ENCODE measurements at places on chromosomes 6 and 20. TPM values are rescaled to one million over a fixed set of nuclear protein-coding genes. Genes with fewer than 3 reads are reported as not detected.

- DNase-seq = no peak
Measured at GRCh38 chr6:28534306-28534705, 8.6 kb downstream of the GPX5 start.

DNA sequence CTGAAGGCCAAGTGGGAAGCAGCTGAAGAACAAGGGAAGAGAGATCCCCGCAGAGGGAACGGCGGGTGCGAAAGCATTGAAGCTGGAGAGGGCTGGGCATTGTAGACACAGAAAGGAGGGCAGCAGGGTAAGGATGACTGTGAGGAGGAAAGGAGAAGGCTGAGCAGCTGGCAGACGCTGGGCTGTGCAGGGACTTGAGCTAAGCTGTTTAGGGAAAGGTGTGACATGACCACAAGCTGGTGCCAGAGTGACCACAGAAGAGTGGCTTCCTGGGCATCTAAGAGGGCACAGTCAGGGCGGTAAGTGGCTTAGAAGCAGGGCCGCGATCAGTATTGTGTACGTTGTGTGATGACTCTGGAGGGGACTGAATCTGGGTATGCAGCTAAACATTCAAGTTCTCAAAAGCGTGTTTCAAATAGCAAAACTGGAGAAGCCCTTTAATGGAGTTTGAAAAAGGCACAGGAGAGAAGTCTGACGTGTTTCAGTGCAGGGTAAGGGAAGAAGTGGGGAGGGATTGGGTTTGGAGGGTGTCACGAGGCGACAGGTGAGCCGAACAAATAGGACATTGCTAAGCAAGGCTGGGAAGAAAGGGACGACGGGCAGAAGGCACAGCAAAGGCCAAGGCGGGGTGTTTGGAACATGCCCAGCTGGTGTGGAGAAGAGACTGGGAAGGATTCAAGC is 46.1 kb upstream of the ARFGEF2 start:
- DNase-seq = no peak

- DNase-seq = no peak
Measured at GRCh38 chr6:56292505-56293181, 45.3 kb upstream of the COL21A1 start.

- DNase-seq = peak; percentile 9
Measured at GRCh38 chr6:39335780-39336545, 13.5 kb upstream of the KCNK16 start.

DNA sequence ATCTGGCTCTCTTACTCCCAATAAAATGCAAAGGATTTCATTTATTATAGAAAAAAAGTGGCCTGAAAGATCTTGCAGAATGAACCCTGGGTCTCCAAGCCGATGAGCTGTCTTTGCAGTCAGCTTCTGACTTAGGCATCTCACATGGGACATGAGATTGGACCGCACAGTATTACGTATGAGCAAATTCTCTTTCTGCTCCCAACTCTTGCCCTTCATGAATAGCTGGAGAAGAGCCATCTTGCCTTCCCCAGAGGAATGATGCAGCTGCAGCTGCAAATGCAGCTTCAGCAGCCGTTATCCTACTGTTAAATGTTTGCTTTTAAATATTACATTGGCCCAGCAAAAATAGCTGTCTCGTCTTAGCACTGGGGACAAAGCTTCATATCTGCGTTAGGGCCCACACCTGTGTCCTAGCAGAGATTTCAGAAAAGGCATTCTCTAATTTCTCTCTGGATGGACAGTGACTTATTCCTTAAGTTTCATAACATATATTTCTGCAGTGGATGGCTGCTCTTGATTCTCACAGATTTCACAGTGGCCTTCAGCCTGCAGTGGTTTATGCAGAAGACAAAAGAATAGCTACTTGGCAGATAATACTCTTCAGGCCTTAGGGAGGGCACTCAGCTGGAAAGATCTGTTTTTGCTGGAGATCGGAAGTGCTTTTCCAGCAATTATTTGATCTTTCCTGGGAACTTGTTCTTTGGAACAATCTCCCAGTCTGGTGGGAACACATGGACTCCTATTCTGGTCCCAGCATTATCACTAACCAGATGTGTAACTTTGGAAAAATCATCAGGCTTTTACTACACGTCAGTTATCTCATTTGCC is 129.2 kb downstream of the FYN start:
- no peak for DNase-seq

Gene CFAP61
- not detected for total RNA-seq

GRCh38 chr6:170082067-170082466 is 208.8 kb downstream of the DLL1 start:
- no peak for DNase-seq

- DNase-seq = no peak
Measured at GRCh38 chr20:6848041-6848440, 80.6 kb downstream of the BMP2 start.

GRCh38 chr6:41733360-41733706 is 2.1 kb downstream of the TFEB start:
- no peak for DNase-seq

Gene ACTL10
- 3.5 TPM for total RNA-seq

Gene SLC17A1
- total RNA-seq = not detected

- no peak for DNase-seq
Measured at GRCh38 chr6:167684276-167685104, 142.2 kb upstream of the AFDN start.

- no peak for DNase-seq
Measured at GRCh38 chr6:127277878-127278843, 11.5 kb downstream of the RNF146 start.

GRCh38 chr6:170057034-170057734 is 233.7 kb downstream of the DLL1 start:
- DNase-seq = no peak

- peak; percentile 26 for DNase-seq
Measured at GRCh38 chr20:38180781-38181180, 15.7 kb upstream of the TGM2 start.

Gene SLC23A2
- total RNA-seq = 5.1 TPM

GRCh38 chr20:4876731-4877130 is 124.6 kb downstream of the SLC23A2 start:
- DNase-seq = no peak

- no peak for DNase-seq
Measured at GRCh38 chr6:139748353-139749146, 374.1 kb upstream of the CITED2 start.
